ENCODE measurements at places on chromosomes 7 and 10.
A peak's percentile ranks its signal among the peaks of the same experiment; 100 is the strongest.

DNA sequence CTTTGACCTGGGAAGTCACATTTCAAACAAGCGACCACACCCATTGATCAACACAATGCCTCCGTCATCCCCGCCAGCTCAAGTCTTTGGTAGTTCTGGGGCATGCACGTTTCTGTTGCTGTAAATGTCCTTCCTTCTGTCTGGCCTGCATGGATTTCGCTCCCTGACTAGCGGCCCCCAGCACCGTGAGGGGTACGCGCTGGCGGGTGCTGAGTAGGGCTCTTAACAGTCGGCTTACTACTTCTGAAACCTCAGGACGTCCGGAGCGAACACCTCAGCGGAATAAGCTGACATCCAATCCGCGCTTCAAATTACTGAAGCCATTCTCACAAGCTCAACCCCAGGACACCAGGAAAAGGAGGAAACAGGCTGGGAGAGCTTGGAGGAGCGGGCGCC, 505 bp downstream of the NUDCD3 start:
- DNase-seq = peak; percentile 67

- no peak for DNase-seq
These were observed 158.3 kb downstream of the FRMD4A start for GRCh38 chr10:14172336-14172950.

- no peak for DNase-seq
These were observed 36.3 kb downstream of the ARID5B start for GRCh38 chr10:61937631-61938351.

GRCh38 chr10:70974351-70974901, 86.1 kb upstream of the PCBD1 start:
- peak; percentile 51 for DNase-seq

GRCh38 chr7:28533267-28533666, 120.9 kb downstream of the CREB5 start:
- DNase-seq = no peak

DNA sequence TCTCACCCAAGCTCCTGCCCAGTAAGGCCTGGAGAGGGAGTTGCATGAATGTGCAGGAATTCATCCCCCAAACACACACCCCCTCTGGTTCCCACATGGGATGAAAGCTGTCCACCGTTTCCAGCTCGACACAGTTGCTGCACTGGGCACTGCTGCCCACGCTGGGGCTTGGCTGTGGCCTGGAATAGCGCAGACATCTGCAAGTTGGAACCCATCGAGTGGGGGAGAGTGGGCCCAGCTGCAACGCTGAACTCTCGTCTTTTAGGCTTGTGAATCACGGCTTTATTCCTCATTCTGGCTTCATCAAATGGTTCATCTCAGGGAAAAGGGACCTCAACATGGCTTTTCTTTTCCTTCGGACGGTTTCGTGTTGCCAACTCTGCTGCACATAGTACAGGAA, 264.7 kb downstream of the DNAJB6 start:
- DNase-seq = no peak

DNA sequence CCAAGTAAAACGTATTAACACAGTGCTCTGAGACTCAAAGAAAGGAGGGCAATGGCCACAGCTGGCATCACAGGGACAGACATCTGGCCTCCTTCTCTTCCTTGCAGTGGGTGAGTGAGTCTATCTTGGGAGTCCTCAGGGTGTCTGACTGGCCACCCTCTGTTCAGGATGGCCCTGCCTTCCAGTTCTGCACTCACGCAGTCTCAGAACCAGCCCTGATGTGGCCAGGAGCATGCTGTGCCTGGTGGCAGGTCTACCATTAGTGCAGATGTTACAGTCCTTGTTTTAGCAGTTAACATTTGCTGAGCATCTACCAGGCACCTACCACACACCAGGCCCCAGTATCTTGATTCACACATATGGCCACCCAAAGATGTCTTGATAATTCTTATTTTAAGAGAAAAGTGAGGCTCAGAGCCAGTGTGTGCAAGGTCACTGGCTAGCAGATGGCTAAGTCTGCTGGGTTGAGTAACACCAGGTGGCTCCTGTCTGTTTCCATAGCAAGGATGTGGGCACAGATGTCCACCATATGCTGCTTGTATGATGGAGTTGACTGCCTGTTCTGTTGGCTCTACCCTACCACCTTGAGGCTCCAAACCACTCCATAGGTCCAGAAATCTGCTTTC, 23.2 kb upstream of the ARHGAP22 start:
- no peak for DNase-seq

- peak; percentile 73 for DNase-seq
These were observed 39.0 kb downstream of the ZNF438 start for GRCh38 chr10:30992681-30993080.

- no peak for DNase-seq
These were observed 5.4 kb upstream of the AKR1D1 start for GRCh38 chr7:138070908-138071307.

GRCh38 chr10:91378061-91378460, 32.1 kb upstream of the HECTD2 start:
- no peak for DNase-seq

- no peak for DNase-seq
These were observed 648.8 kb upstream of the MKI67 start for GRCh38 chr10:128774979-128775378.

GRCh38 chr10:7968510-7969112, 85.9 kb upstream of the GATA3 start:
- DNase-seq = no peak

GRCh38 chr10:117601716-117602115, 59.2 kb downstream of the EMX2 start:
- DNase-seq = no peak

GRCh38 chr10:89837165-89838043, 136.0 kb downstream of the KIF20B start:
- no peak for DNase-seq

GRCh38 chr7:152674860-152675758, 832 bp downstream of the XRCC2 start:
- peak; percentile 85 for DNase-seq

DNA sequence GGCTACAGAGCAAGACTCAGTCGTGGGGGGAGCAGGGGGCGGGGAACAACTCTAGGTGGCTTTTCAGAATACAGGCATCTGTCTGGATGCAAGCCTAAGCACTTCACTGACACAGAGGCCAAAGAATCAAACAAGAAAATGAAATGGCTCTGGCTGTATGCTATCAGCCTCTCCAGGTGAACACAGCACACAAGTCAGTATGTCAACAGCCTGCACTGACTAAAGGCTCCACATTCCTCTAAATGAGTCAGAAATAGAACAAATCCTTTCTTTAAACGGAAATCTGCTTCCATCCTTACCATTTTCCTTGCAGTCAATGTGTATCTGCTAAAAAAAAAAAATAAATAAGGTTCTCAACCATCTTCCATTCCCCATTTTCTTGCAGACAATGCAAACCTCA, 88.3 kb downstream of the ARMH3 start:
- DNase-seq = no peak

- DNase-seq = no peak
These were observed 150.3 kb upstream of the CHST15 start for GRCh38 chr10:124243702-124244121.

DNA sequence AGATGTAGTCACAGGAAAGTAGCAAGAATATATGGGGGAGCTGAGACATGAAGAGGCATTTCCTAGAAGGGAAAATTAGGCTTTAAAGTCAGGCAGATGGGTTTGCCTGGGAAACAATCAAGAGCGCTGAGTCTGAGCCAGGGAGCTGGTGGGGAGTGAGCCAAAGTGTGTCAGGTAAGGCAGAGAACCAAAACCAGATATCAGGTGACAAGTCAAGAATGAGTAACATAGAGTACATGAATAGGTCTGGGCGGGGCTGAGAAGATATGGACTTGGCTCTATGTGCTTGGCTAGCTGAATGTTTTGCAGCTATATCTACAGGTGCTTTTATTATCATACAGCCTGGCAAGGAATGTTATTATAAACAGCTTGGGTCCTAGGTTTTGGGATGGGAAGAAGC, 49.3 kb downstream of the GPR141 start:
- no peak for DNase-seq

GRCh38 chr7:71278257-71278656, 146.3 kb downstream of the GALNT17 start:
- no peak for DNase-seq

DNA sequence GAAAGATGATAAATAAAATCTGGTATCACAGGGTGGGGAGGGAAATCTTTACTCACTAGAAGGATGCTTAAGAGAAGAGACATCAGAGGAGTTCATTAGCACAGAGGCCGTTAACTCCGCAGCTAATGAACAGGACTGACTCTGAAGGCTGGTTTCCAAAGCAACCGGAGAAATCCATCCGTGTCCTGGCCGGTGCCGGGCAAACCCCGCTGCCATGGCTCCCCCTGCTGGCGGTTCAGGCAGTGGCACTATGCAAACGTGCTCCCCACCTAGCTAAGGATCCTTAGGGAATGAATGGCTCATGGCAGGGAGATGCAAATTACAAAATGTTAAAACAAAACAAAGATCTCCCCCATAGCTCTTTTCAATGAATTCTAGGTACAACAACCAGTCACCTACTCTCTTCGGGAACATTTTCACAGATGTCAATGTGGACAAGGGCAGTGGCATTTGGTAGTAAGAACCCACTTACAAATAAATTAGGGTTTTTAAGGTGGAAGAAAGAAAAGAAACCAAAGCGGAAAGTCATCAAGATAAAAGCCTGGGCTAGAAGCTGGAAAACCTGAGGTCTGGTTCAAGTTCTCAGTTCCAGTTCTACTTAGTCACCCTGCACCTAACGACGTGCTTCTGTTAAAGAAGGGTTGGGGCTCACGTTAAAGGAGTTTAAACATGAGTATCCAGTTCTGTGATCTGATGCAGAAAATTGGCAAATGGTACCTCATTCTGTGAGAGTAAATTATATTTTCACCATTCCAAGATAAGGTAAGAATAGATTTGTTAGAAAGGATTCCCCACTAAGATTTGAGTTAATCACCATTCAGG, 138.2 kb downstream of the SVIL start:
- peak; percentile 80 for DNase-seq

DNA sequence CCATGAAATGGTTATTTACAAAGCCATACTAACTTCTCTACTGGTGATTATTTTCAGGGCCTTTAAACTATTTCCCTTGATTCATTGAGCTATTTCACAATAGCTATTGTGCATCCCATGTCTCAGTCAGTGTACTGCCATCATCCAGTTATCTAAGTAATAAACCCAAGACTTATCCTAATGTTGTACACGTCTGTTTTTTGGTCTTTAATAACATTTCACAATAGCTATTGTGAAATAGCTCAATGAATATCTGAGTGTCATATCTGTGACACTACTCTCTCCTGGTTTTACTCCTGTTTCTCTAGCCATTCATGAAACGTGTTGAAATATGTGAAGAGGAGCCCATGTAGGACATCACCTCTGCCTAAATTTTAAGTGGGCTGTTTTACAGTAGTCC, 36.5 kb upstream of the TMEM140 start:
- DNase-seq = no peak

DNA sequence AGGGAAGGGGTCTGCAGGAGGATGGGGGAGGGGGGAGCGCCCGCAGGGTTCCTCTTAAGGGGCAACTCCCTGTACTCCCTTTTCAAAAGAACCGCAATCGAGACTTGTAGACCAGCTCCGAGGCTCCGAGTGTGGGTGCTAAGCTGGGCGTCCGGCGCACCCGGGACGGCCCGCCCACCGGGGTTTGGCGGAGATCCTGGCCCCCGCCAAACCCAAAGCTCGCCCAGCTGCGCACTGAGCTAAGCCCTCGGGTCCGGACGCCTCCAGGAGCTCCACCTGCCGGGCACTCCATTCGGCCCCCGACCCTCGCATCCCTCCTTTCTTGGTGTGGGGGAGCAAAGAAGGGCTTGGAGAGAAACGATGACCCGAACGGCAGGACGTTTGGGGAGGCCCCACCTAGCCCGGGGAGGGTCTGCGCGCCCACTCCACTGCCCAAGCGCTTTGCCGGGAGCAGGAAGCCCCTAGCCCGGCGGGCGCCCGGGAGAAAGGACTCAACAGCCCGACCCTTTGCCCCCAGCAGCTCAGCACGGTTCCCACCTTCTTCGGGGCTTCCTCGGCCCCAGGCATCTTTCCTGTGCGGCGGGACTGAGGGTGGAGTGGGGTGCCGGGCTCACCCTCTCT, 651 bp downstream of the AFAP1L2 start:
- no peak for DNase-seq

DNA sequence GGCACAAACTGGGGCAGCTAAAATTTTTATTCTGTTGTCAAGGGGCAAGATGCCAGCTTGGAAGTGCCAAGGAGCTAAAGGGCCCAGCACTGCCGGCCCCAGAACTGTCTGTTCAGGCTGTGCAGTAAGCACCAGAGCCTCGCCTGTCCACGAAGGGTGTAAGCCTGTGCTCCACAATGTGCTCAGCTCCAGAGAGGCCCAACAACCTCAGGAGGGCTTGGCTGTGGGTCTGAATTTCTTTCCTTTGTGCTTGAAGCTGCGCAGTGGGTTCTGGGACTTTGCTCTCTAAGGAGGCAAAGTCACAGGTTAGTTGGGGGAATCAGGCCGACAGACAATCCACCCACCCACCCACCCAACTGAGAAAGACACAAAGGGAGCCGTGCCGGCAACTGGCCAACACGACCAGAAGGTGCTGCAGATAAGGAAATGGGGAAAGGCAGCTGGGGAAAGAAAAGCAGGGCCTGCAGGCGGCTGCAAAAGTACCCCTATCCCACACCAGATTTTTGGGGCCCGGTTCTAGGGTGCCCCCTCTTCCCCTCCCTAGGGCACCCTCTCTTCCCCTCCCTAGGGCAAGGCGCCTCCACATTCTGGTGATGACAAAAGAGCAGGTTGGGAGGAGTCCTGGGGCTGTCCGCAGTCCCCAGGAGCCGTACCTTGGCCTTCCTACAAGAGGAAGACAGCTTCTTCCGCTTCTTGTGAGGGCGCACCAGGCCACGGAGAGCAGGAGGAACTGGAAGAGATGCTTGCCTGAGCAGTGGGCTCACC, 7.7 kb downstream of the DDX56 start:
- DNase-seq = no peak

GRCh38 chr10:23499372-23500132, 60.7 kb downstream of the OTUD1 start:
- no peak for DNase-seq

- no peak for DNase-seq
These were observed 225.5 kb downstream of the PLXNA4 start for GRCh38 chr7:132350741-132351140.

DNA sequence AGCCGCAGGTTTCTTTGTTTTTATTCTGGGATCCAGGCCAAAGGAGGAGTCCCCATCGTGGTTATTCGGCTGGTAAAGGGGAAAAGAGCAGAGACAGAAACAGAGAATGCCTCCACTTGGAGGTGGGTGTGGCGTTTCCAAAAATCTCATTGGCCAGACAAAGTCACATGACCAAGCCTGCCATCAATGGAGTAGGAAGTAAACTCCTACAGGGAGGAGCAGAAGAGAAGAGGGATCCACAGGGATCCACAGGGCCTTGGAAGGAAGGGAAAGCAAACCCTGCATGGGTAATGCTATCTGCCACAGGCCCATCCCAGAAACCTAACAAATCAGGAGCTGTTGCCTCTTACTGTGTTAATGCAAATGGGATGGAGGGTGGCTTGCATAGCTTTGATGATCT, 425.7 kb upstream of the GALNT17 start:
- no peak for DNase-seq

- DNase-seq = no peak
These were observed 40.7 kb upstream of the TOMM7 start for GRCh38 chr7:22863156-22863899.

Measured in RKO (cell line).